ENCODE measurements at places on chromosomes 1 and 21.
A peak's percentile ranks its signal among the peaks of the same experiment; 100 is the strongest.

DNA sequence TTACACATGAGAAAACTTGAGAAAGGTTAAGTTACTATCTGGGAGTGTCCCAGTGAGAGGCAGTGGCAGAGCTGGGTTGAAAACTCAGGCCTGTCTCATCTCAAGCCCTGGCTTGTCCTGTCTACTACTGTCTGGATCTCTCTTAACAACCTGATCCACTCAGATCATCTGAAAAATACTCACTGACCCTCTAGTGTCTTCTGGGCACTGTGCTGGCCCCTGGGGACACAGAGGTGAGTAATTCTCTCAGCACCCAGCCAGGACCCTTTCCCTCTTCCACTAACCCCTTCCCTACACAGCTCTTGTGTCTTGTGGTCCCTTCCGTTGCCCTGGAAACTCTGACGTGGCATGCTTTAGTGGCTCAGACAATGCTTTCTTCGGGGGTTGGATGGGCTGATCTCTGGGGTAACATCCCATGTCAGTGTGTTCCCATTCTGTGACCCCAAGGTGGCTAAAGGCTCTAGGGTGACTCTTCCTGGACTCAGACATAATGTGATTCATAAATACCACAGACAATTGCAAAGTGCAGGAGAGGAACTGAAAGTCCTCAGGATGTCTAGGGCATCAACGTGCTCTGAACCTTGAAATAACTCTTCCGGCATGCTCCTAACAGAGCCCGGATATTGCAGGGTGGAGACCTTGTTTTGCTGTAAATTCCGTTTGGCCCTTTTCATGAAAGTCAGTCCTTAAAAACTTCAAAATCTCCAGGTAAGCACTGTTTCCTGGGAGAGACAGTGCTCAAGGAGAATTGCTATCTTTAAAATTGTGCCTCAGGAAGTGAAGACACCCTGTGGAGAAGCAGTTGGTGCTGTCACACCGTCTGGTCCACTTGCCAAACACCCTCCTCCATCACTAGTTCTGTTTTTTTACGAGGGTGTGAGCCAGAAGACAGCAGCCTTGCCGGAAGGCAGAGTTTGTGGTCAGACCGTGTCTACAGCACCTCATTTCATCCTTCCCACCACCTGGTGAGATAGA, 4.0 kb downstream of the SHISAL2A start:
- peak; percentile 90 for DNase-seq

GRCh38 chr1:70358921-70359564, 4.5 kb upstream of the ANKRD13C start:
- DNase-seq, result no peak

DNA sequence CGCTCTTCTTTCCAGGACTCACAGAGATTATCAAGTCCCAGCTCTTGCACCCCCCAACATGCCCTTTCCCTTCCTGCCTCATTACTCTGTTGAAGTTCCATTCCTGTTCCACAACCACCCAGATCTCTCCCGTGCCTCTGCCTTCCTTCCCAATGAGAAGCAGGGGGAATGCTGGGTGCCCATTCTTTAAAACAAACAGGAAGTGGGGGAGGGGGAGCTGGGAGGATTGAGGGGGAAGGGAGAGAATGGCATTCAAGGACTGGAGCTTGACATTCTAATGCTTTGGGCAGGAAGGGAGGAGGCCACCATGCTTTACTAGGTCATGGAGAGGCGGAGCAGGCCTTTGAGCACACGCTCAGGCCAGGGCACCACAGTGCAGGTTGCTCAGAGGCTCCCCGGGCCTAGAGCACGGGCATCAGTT, 150.3 kb upstream of the IRF2BP2 start:
- DNase-seq, result no peak

DNA sequence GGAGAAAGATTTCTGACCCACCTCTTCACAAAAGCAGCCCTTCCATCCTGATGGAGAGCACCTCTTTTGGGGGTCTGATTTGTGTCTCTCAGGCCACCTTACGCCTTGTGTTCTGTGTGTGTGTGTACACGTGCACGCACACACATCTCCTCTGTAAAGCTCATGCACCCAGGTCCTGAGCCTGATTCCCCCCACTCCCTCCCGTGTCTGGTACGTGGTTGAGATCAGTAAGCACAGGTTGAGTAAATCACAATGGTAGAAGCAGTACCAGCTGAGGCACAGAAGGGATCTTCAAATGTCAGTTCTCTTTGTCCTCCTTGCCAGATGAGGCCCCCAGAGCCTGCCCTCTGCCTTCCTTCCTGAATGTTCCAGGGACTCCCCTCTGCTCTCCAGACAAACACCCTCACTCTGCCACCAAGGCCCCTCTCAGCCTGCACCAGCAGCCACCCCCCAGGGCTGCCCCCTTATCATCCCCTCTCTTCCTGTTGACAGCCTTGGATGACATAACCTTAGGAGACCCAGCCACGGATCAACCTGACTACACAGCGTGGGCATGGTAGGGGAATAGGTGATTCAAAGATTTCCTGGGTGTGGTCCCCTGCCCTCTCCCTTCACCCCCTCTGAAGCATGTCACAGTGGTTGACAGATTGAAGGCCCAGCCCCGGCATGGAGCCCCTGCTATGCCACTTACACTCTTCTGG, 112.8 kb downstream of the HIVEP3 start:
- no peak for DNase-seq

DNA sequence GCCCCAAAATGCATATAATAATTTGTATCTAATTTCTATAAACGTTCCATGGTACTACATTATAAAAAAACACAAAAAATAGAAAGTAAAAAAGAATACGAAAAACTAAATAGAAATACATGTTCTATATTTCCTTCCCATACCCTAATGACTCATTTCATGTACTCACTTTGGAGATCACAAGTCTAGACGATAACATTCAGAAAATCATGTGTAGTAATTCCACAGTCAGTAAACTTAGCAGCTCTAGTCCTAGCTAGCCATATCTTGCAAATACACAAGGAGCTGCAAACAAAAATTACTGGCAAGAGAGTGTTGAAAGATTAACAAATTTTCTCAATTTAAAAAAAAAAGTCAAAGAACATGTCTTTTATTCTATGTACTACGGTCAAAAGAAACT, 1.4 kb downstream of the GOLPH3L start:
- no peak for DNase-seq

DNA sequence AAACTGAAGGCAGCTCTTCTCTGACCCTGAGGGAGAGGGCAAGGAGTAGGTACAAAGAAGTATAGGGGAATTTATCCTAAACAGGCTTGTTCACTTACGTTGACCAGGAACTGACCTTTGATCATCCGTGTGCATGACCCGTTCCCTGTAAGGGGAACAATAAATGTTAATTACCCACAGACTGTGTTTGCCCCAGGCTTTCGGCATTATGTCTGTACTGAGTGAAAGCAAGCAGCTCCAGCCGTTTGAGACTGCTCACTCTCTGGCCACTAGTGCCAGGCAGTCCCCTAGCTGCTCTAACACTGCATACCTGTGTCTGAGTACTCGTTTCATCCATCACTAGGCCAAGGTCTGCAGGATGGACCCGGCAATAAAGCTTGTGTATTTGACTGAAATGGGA, 1365.3 kb downstream of the NCAM2 start:
- no peak for DNase-seq

GRCh38 chr1:224185208-224185607, 2.2 kb downstream of the DEGS1 start:
- no peak for DNase-seq

DNA sequence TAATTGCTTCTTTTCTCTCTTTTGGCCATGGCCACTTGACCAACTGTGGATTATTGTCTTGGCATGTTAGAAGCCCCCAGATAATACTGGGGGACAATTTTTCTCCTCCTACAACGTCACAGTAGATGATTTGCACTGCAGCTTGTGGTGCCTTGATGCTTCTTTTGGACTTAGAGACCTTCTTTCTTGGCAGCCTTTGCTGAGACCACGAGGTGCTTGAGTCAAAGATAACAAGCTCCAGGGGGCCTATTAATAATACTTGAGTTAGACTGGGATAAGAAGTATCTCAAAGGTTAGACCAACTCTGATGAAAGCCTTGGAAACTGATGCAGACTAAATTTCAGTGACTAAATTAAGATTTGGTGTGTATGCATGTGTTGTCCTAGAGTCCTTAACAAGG, 3.2 kb downstream of the PPP1R12B start:
- no peak for DNase-seq

Data from CD4-positive, alpha-beta T cell (primary cell).